ENCODE measurements at places on chromosomes 5 and 9.

GRCh38 chr5:42655982-42656650 is 100.5 kb upstream of the CCDC152 start:
- no peak for DNase-seq

DNA sequence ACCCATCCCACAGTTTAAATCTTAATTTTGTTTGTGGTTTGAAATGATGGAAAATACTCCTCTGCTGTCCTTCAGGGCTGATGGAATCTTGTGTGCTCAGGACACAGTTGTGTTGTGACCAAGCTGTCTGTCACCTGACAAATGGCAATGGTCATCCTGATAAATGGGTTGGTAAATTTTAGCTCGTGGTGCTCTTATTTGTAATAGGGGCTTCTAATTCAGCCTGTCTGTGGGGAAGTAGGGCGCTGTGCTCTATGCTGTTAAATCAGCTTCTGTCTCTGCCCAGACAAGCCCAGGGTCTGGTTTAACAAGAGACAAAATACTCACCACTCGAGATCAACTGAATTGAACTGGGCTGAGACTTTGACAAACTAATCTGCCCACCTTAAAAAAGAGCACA is 4.5 kb downstream of the LRRTM2 start:
- DNase-seq: no peak

DNA sequence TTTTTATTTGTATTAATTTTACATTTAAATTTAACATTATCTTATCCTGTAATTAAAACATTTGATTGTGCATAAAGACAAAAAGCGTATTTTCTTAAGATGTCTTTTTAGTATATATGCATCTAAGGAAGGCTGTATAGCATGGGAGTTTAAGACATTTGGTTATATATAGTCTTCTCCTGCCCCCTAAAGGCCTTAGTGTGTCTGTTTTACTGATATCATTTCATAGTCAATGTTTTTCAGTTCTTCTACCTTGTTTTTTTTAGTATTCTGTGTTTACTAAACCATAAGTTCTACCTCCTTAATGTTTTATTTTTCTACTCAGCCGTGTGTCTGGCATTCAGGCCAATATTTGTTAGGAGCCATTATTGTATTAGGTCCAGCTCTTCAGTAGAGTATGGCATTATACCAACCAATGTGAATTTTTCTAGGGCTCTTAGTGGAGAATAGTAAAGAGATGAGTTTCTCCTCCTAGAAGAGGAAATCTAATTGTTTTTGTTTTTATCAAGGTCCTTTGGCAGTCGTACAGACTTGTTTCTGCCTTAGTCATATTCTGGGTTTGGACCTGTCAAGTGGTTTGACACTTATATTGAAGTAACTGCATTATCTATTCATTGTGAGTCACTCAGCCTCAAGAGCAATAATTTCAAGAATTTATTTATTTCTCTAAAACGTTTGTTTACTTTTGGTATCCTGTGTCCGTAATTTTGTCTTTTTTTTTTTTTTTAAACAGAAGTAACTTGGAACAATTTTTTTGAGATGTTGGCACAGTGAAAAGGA is 74.8 kb downstream of the SLF1 start:
- no peak for DNase-seq

DNA sequence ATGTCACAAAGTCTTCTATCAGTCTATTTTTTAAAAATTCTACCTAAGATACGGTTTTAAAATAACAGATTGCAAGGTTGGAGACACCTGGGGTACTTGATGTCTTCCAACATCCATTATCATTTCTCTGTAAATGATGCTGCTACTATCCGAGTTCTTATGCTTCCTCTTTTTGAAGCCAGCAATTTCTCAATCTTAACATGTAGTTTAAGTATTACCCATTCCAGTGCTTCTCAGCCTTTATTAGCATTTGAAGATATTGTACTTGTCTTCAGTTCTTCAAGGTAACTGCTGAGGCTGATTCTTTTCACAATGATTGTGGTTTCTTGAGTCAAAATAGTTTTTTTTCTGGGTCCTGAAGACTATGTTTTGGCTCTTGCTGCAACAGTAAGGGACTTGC is 96.4 kb upstream of the SELENOP start:
- no peak for DNase-seq

DNA sequence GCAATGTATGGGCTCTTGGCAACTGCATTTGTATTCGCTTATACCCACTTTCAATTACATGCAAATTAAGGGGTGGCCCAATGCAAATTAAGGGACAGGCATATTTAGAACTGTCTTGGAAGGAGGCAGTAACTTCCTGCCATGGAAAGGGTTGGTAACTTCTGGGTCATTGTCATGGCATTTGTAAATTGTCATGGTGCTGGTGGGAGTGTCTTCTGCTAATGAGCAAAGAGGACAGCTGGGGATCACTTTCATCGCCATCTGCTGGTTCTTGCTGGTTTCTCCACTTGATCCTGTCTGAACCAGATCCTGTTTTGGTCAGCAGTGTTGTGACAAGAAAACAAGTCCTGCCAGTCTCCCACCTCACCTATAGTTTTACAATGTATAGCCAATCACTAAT is 23.3 kb upstream of the UGT3A2 start:
- DNase-seq: no peak

- no peak for DNase-seq
These were observed 1.2 kb downstream of the SEMA4D start for GRCh38 chr9:89496645-89497256.

- peak; percentile 61 for DNase-seq
These were observed 423 bp downstream of the IPPK start for GRCh38 chr9:92669527-92669889.

DNA sequence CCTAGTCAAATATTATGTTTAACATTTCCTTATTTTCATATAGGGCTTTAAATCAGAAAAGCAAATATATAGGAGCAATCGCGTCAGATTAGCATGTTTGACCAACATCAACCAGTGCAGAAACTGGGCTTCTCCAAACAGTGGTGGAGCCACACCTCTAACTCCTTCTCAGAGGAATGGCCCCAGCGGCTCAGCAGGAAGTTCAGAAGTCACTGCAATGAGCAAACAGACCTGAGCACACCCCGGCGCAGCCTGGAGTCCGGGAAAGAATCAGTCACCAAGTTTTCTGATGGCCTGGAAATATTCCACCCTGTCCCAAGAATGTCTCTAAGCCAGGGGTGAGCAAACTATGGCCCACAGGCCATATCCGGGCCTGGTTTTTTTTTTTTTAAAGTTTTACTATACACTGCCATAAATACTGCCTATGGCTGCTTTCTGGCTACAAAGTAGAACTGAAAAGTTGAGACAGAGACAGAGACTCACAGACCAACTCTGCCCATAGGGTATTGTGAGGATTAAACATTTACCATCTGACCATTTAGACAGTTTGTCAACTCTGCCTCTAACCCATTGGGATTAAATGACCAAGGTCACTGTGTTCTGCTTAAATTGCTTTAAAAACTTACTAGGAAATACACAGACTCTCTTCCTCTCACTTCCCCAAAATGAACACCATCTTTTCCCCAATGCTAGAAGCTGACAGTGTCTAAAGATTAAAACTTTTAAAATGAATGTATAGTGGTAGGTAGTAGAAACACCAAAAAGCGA is 5.4 kb downstream of the GOLM1 start:
- peak; percentile 56 for DNase-seq

DNA sequence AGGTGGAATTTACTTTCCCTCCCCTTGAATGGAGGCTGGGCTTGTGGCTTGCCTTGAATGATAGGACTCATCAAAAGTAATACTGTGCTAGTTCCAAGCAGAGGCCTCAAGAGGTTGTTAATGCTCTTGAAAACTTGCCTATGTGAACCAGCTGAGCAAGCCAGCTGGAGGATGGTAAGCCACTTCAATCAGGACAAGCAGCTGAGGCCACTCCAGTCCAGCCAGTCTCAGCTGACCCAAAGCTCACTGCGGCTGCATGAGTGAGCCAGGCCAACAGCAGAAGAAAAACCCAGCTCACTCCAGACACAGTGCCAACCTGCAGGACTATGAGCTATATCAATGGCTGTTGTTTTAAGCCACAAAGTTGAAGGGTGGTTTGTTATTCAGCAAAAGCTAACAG is 182.8 kb downstream of the MCTP1 start:
- DNase-seq: peak; percentile 23

GRCh38 chr5:171309276-171310211 is 496 bp downstream of the TLX3 start:
- no peak for DNase-seq

- DNase-seq: no peak
These were observed 4.6 kb upstream of the SAR1B start for GRCh38 chr5:134637116-134637721.

DNA sequence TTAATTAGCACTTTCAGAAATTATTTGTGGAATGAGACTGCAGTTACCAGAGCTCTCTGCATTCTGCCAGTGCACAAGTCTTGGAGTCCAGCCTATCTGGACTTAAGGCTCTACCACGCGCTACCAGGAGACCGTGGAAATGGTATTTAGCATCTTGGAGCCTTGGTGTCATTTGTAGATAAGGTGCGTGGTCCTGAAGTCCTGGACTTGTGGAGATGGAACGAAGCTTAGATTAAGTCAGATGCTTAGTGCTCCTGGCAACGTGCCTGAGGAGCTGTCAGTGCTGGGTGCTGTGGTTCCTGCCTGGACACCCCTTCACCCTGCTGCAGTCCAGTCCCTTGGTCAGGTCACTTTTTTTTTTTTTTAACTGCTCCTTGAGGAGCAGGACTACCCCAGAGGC is 59.7 kb downstream of the RCL1 start:
- DNase-seq: no peak

GRCh38 chr5:138943599-138944173 is 68.6 kb upstream of the LRRTM2 start:
- DNase-seq: no peak

DNA sequence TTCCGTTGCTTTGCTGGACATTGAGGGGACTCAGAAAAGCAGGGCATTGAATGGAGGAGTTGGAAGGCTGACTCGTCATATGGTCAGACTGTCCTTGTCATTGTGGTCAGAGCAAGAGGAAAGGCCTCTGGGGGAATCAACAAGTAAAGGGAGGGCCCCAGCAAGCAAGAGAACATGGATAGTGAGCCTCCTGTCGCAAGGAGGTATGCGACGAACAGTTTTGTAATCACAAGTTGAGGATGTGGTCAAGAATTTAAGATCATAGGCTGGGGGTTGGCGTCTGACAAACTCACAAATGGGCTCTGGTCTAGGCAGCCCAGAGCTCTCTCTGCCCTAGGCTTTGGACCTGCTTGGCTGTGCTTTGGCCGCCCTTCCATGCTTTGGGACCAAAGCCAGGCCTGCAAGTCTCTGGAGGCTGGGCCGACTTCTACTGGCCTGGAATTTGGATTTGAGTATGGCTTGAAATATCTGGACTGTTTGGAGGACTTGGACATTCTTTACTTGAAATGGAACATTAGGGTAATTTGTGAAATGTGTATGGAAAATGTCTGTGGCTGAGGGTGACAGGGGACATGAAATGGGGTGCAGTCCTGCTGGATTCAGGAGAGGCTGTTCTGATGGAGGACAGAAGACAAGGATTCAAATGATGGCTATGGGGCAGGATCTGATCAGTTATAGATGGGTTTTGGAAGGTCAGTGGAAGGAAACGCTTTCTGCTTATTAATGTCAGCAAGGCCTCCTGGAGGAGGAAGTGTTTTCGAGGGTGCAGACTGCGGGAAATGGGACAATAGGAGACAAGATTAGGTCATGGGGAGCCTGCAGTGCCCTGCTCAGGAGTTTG is 19.2 kb upstream of the NDST1 start:
- DNase-seq: no peak

GRCh38 chr5:162323466-162323865 is 255.9 kb downstream of the GABRG2 start:
- no peak for DNase-seq

- no peak for DNase-seq
These were observed 2.0 kb upstream of the REEP5 start for GRCh38 chr5:112923988-112924387.

DNA sequence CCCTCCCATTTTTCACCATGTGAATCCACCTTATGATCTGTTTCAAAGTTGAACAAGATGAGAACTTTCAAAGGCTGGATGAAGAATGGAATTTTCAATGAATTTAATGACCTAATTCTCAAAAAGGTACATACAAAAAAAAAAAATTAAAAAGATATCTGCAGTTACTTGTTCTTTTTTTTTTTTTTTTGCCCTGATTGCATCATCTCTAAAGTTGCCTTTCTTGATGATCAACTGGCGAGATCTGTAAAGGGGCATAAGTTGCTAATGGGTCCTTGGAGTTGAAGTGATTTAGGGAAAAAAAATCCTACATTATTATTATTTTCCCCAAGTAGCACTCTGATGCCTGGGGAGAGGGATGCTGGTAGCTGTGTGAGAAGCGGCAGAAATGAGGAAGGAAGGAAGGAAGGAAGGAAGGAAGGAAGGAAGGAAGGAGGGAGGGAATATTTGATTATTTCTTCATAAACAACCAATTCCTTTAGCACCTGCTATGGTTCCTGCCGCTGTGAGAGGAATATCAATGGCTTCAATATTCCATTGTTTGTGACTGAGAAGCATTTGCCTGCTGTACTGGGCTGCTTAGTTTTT is 48.8 kb upstream of the CD180 start:
- DNase-seq: no peak

DNA sequence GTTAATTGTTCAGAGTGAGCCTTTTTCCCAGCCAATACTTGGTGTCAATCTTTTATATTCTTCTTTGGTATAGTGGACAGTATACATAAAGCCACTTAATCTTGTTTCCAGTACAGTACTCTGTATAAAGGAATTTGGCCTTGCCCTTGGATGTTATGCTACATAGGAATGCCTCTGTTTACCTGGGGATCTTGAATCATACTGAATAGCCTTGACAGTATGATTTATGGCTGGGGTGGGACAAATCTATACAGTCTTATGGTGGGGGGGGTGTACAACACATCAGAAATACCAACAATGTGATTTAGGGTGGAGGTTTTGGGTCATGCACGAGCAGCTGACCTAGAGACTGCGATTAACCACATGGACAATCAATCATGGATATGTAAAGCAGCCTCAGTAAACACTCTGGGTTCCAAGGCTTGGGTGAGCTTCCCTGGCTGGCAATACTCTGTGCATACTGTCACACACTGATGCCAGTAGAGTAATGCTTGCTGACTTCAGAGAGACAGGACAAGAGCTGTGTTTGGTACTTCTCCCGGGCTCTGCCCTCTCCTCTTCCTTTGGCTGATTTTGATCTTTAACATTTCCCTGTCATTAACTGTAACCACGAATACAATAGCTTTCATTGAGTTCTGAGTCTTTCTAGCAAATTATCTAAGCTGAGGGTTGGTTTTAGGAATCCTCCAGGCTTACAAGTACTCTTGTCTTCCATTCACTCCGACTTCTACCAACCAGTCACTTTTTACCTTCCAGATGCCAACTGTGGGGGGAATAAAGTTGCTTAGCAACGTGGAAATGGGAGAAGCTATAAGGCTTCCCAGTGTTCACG is 84.6 kb downstream of the IARS1 start:
- no peak for DNase-seq

DNA sequence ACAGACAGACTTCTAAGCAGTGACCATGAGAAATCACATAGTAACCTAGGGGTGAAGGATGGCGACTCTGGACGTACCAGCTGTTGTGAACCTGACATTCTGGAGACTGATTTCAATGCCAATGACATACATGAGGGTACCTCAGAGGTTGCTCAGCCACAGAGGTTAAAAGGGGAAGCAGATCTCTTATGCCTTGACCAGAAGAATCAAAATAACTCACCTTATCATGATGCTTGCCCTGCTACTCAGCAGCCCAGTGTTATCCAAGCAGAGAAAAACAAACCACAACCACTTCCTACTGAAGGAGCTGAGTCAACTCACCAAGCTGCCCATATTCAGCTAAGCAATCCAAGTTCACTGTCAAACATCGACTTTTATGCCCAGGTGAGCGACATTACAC is 38.0 kb upstream of the CCDC152 start:
- DNase-seq: no peak

- DNase-seq: peak; percentile 66
These were observed at the start of gene ADAMTS6 for GRCh38 chr5:65481635-65482295. ADAMTS6 (minus strand) TSS chr5:65481920; CDS start chr5:65473673, 8,247 bp downstream.
